Activated naive CD4-positive, alpha-beta T cell treated with anti-CD3 and anti-CD28 coated beads, Interleukin-2, amount 10 ng/mL, durations not matched to agents 5 hours and 36 hours (primary cell): ENCODE measurements at places on chromosomes 3 and 15. TPM values are rescaled to one million over a fixed set of nuclear protein-coding genes. Genes with fewer than 3 reads are reported as not detected.

FES gene
- total RNA-seq: 8.2 TPM

GOLGA6L9 gene
- 1.8 TPM for total RNA-seq

TEX55 gene
- total RNA-seq: not detected

MAP2K1 gene
- total RNA-seq: 95.7 TPM

EHHADH gene
- total RNA-seq: 2.0 TPM

ALCAM gene
- total RNA-seq: 6.3 TPM

GOLGA8O gene
- 3.3 TPM for total RNA-seq

EFCAB12 gene
- total RNA-seq: 0.68 TPM

ERICH6 gene
- total RNA-seq: 0.36 TPM

PTPN9 gene
- total RNA-seq: 34.3 TPM

PML gene
- 92.3 TPM for total RNA-seq

SCAANT1 gene
- total RNA-seq: not detected

DAZL gene
- total RNA-seq: not detected

CCDC39 gene
- total RNA-seq: not detected

CCR9 gene
- total RNA-seq: not detected

DUOXA2 gene
- total RNA-seq: not detected
